ENCODE measurements at places on chromosomes 5 and 9. TPM values are rescaled to one million over a fixed set of nuclear protein-coding genes. Genes with fewer than 3 reads are reported as not detected.

Gene SPINK5
- total RNA-seq = 0.06 TPM

Gene MCIDAS
- total RNA-seq = not detected

Gene LMX1B
- not detected for total RNA-seq

Gene RACK1
- 4,748 TPM for total RNA-seq

Gene GRIA1
- not detected for total RNA-seq

Gene FAM200C
- total RNA-seq = 2.1 TPM

Gene KDM3B
- 33.5 TPM for total RNA-seq

Gene MYO10
- 80.8 TPM for total RNA-seq

Gene SEMA6A
- 6.6 TPM for total RNA-seq

Gene LCN10
- total RNA-seq = 0.13 TPM

Gene RGMB
- 10.2 TPM for total RNA-seq

Gene SPATA31A3
- not detected for total RNA-seq

Gene PKD2L2
- total RNA-seq = not detected

Gene ST6GALNAC6
- total RNA-seq = 29.6 TPM

Gene ANKRD31
- total RNA-seq = under 0.01 TPM

Gene CENPK
- total RNA-seq = 17.2 TPM
